ENCODE measurements at places on chromosomes 16 and 17. TPM values are rescaled to one million over a fixed set of nuclear protein-coding genes. Genes with fewer than 3 reads are reported as not detected.

- no peak for DNase-seq
These were observed 85.5 kb downstream of the SSH2 start for GRCh38 chr17:29844339-29845048.

DNA sequence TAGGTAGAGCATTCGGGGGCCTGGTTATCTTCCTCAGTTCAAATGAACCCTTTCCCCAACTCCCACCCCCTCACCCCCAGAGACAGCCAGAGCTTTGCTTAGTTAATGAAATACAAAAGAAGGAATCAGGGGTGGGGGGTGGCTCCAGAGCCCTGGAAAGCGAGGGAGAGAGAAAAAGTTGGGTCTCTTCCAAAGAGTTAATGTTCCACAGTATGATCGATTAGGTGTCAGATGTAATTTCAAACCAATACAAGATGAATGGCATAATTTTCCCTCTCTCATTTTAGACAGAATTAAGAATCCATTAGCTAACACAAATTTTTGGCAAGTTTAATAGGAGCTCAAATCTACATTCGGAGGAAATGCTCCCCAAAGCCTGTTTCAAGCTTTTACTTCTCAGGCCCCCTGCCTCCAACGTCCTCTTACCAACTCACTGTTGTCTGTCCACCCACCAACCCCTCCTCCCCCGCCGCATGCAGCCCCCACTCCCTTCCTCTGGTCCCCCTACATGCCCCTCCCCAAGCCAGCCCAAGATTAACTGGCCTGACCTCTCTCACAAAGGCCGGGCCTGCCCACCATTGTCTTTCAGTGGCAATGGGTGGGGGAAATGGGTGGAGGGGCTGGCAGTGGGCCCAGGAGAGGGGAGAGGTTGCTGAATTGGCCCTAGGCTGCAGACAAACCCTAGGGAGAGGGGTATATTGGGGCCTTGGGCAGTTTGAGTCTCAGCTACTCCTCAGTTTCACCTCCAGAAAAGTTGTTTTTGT is 28.2 kb downstream of the NEUROD2 start:
- DNase-seq: no peak

DNA sequence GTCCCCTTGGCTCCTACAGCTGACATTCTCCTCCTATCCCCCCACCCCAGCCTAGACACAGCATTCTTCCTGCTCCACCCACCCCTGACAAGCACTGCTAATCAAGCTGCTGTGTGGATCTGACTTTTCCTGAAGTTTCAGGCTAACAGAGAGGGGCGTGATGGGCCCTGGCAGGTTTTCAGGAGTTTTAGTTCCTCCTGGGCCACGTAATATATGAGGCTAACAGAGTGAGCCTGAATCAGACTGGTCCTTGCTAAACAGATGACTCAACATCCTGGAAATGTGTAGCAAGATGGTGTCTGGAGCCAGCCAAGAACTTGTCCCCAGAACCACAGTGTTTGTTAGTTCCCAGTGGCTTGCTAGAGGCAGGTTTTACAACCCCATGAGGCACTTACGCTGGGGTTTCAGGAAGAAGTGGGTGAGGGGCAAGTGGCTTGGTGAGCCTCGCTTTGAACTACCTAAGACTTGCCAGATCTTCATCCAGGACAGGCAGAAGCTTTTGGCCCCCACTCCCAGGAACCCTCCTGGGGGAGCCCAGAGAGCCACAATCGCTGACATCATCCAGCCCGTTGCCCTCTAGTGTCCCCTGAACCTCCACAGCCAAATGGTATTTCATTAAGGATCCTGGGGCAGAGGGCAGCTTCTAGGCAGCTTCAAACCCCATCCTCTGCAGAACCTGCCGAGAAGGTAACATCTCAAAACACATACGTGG is 15.9 kb downstream of the TMEM92 start:
- DNase-seq: no peak

DNA sequence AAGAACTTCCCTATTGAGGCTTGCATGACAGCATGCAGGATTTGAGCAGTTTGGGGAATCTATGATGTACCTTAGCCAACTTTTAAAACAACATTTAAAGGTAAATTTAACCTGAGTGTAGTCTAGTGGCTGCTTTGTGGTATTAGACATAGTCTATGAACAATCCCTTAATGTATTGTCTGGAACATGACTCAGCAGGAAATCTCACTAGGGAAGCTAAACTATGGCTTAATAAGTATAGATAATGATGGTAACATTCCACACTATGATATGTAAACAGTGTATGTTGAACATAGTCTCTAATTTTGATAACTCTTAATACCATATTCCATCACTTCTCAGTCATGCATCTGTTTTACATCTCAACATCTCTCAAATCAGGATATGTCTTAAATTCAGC is 52.1 kb upstream of the SLC12A3 start:
- no peak for DNase-seq

DNA sequence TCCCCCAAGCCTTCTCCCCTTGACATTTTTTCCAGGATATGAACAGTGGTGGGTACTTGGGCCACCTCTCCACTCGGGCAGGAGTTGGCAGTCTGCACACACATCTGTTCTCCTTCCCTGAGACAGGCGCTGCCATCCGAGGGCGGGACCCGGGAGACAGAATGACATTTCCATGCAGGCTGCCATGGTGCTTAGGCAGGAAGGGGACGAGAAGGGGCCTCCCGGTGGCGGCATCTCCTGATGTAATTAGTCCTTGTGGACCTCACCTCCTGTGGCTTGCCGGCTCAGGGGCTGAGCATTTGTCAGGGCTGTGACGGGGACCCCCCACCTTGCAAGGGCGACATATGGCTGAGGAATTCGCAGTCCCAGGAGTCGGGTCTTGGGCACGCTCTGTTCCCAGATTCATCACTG is 197.2 kb downstream of the FOXL1 start:
- no peak for DNase-seq

GRCh38 chr16:21997697-21998480 is 3.0 kb downstream of the PDZD9 start:
- DNase-seq: no peak

GRCh38 chr16:50037662-50038220 is 12.7 kb downstream of the CNEP1R1 start:
- no peak for DNase-seq

ARL5C gene
- total RNA-seq: not detected

KRT32 gene
- total RNA-seq: not detected

TUBG1 gene
- 33.9 TPM for total RNA-seq

GPR179 gene
- total RNA-seq: not detected

Data from vagina (tissue), 2 donors.